ENCODE measurements at places on chromosomes 3 and 15.

GRCh38 chr3:193780810-193781478 is 187.9 kb downstream of the OPA1 start:
- DNase-seq, result peak; percentile 71

DNA sequence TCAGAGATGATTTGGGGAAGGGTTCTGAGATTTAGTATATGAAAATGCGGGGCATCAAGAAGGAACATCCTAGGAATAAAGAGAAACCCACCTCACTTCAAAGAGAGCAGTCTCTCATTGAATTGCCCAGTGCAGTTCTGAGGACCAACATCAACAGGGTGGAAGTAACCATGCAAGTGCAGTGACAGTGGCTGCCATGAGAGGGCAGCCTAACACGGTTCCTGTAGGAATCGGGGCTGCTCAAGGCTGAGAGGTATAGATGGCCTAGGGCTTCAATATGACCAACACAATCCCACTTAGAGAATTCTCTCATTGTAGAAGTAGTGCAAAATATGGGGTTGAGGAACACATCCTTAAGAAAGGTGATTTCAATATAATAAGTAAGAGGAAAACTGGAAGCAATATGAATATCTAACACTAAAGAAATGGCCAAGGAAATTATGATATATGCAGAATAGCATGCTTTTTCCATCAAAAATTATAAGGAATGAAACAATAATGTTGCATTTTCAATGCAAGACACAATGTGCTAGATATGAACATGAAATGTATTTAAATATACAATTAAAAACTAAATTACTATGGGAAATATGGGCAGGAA is 51.1 kb upstream of the ARRDC4 start:
- peak; percentile 84 for DNase-seq

DNA sequence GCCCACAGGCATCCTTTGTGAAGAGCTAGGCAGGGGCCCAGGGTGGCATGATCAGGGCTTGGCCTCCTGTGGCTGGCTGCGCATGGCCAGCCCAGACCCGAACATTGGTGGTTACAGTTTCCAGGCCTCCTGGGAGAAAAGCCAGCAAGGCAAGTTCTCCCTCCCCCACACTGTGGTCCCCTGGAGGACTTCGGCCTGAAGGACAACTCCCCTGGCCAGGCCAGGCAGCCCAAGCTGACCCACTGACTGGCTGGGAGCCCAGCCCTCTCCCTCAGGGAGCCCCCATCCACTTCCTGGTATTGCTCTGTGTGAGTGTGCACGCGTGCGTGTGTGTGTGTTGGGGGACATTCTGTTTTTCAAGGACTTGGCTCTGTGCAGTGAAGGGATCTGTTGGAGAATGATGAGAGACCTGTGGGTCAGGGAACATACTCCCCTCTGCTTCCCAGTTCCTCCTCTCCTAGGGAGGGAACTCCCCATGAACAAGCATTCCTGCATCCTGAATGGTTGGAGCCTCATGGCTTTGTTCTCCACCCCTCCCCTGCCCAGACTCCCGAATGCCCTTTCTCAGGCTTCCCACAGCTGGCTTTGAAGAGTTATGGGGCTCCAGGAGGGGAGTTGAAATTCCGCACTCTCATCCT is 29.5 kb downstream of the CORO2B start:
- DNase-seq, result no peak

- DNase-seq, result no peak
These were observed 135.0 kb downstream of the GREM1 start for GRCh38 chr15:32852771-32853170.

DNA sequence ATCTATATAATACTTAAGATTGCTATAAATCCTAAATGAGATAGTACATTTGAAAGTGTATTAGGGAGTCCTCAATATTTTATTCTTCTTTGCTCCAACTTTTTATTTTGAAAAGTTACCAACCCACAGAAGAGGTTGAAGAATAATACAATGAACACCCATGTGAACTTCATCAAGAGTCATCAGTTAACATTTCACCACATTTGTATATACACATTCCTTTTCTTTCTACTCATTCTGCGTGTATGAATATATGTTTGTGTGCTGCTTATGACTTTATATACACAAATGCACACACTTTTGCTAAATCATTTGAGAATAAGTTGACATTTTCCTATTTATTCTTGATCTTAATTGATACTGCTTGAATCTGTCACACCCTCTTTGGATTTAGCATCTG is 193.3 kb upstream of the CGNL1 start:
- DNase-seq, result no peak

DNA sequence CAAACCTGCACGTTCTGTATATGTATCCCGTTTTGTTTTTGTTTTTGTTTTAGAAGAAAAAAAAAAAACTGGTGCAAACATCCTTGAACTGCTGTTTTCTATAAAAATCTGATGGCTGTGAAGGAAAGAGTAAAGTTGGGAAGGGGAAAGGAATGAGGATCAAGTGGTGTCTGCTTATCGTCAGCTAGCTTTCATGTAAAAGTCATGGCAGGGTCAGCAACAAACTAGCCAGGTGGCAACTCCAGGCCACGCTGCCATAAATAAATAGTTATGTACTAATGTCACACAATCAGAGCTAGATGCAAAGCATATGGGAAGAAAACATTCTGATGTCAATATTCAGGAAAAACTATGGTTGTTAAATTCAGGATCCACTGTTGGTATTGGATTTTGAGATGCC is 2.3 kb upstream of the CDIN1 start:
- DNase-seq, result no peak

- no peak for DNase-seq
These were observed 100.7 kb downstream of the FBN1 start for GRCh38 chr15:48544778-48545177.

DNA sequence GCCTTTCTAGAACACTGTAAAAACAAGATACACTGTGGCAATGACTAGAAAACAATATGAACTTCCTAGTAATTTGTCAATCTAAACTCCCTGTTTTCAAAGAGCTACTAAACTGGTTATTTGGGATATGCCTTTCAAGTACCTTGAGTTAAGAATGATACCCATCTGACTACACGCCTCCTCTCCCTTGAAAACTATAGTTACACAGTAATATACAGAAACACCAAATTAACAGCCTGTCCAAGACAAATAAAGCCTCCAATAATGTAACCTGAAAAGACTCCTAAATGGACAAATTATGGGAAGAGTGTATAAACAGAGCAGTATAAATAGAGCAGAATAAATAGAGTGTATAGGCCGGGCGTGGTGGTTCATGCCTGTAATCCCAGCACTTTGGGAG is 70.1 kb downstream of the SMARCC1 start:
- no peak for DNase-seq

DNA sequence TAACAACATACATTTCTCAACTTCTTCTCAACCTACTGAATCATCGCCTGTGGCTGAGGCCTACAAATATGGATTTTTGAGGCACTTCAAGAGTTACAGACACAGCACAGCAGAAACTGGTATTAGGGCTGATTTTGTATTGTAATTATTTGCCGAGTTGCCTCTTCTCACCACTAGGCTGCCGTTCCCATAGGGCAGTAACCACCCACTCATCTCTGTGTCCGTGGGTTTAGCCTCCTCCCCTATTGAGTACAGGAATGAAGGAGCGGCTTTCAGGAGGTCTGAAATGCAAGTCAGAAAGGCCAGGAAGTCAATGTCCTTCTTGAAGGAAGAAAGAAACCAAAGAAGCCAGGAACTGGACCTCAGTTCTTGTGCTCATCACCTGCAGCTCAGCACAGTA is 220.8 kb downstream of the MTHFS start:
- no peak for DNase-seq

DNA sequence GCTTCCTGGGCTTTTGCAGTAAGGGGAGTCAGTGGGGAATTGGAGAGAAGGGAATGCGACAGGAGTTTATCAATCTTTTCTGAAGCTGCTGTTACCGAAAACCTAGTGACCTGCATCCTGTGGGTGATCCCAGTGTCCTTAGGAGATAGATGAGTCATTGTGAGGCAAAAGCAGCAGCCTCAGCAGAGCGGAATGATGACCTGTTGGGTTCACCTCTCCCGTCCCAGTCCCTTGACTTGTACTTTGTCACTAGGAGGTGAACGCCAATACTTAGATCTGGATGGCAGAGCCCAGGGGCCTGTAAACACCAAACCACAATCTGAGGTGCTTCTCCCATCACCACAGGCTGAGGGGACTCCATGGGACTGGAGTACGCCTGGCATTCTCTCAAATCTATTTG is 17.9 kb downstream of the CDAN1 start:
- DNase-seq, result no peak

DNA sequence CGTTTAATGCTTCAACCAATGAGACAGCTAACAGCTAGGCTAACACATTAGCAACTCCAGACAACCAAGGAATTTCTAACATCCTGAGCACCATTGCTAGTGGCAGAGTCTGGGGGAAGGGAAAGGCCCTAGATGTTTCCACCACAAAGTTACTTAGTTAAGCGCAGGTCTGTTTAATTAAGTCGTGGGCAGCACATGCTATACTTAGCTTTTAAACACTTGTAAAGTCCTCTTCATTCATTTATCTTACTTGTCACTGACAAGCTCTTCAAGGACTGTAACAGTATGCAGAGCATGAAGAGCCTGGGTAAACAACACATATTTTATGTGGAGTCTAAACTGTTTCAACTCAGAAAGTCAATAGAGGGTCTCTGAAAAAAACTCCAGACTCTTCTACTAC is 221.1 kb upstream of the WNT5A start:
- no peak for DNase-seq

- DNase-seq, result peak; percentile 84
These were observed 176.1 kb upstream of the THBS1 start for GRCh38 chr15:39404767-39405181.

GRCh38 chr3:177746337-177746933 is 549.2 kb upstream of the TBL1XR1 start:
- DNase-seq, result no peak

DNA sequence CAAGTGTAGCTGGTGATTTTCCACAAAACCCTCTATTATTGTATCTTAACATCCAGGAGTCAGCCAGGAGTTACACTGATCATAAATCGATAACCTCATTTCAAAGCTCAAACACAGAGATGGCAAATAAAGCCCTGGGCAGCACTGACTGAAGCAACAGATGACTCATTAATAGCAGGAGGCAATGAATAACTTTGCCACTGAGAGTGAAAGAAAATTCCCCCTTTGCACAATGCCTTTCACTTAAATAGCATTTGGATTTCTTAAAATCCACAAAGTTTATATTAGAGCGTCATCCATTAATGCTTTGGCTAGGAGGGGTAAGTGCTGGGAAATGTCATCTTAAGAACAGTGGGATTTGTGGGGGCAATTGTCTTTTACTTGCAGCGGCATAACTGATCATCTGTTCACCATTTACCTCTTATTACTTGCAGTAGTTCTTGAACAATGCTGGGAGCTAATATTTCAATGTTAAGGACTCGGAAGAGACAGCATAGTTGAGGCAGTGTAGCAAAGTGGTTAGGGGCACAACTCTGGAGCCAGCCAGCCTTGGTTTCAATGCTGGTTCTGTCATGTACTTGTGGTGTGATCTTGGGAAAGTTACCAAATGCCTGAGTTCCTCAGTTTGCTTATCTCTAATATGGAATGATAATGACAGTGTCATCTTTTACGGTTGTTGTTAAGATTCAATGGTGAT is 630.4 kb upstream of the TBL1XR1 start:
- no peak for DNase-seq

- DNase-seq, result peak; percentile 80
These were observed 19.3 kb upstream of the NRROS start for GRCh38 chr3:196620161-196620604.

- peak; percentile 29 for DNase-seq
These were observed at the start of gene DCLK3 for GRCh38 chr3:36763850-36764703. Gene DCLK3 (minus strand): TSS chr3:36764553. CDS start chr3:36764263, 290 bp downstream.
